Stimulated activated CD8-positive, alpha-beta memory T cell treated with anti-CD3 and anti-CD28 coated beads, Interleukin-4, amount 100 ng/mL, for 48 hours (primary cell): ENCODE measurements at places on chromosomes 7 and 10.

DNA sequence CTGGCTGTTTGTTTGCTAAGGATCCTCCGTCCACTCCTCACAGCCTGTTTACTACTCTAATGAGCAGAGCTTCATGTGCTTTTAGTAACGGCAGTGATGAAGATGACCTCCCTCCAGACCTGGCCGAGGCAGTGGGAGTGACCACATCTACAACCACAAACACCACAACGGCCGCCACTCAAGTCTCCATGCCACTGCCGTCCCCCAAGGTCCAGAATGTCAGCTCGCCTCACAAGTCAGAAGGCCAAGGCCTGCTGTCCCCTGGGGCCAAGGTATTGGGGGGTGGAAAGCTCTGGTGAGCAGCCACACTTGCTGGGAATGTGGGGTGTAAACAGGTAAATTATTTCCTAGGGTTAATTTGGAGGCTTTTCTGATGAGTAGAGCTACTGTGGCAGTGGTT, 926.4 kb downstream of the IPMK start:
- no peak for DNase-seq

GRCh38 chr10:127911218-127911866, 4.4 kb downstream of the PTPRE start:
- no peak for DNase-seq

- DNase-seq = no peak
Measured at GRCh38 chr7:116502201-116503096, 2.9 kb downstream of the CAV2 start.

- DNase-seq = no peak
Measured at GRCh38 chr7:71145906-71146901, 14.3 kb downstream of the GALNT17 start.

GRCh38 chr10:15562578-15562977, 157.1 kb downstream of the ITGA8 start:
- DNase-seq = no peak

DNA sequence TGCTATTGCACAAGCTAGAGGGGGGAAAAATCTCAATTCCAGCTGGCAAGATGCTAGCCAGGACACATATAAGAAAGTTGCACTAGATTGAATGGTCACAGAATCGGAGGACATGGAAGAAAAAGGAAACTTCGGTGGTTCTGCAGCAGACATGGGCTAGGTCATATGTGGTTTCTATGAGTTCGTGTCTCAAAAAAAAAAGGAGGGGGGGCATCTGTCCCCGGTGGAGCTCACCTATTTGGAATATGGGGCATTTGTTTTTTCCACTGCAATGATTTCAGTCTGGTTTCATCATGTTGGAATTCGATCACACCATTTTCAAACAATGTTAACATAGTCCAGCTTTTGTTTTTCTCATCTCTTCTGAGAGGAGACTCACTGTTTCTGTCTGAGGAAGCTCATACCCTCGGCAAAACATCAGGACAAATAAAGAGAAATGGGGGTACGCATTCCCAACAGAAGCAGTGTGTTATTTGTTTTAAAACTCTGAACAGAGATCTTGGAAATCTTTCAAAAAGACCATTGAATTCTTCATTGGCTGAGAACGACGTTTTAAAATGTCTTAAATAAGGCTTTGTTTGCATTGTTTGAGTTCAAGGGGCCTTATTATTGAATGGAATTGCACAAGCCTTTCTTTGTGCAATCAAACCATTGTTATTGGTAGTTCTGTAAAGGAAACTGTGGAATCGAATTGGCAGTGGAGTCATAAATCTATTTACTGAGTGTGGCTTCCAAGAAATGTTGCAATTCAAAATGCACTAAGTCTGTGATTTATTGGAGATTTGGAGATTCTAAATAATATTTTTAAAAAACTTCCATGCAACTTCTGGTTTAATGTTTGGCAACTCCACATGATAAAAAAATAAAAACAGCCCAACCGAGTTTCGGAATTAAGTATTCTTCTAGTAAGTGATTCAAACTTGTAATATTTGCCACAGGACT, 173.2 kb downstream of the RTKN2 start:
- no peak for DNase-seq

DNA sequence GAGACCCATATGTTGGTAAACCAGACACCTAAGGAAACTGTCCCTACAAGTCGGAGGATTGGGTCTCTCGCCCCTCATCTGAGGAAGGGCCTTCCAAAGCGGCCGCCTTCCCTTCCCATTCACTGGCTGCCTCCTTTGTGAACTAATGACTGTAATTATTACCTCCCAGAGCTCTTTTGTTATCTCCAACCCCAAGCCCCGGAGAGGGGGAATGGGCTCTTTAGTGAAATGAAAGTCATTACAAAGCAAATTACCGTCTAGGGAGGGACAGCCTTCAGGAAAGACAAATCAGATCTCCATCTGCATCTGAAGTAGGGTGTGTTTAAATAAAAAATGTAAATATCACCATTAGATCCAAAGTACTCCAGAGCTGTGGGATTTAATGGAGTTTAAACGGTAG, 2.6 kb upstream of the GAD2 start:
- DNase-seq = no peak

- DNase-seq = no peak
Measured at GRCh38 chr10:91520661-91521060, 110.5 kb downstream of the HECTD2 start.

- no peak for DNase-seq
Measured at GRCh38 chr7:3067606-3068380, 24.1 kb upstream of the CARD11 start.

- DNase-seq = peak; percentile 82
Measured at GRCh38 chr7:2530071-2530987, 10.8 kb downstream of the LFNG start.

- no peak for DNase-seq
Measured at GRCh38 chr10:115157357-115157756, 64.2 kb downstream of the ATRNL1 start.

- DNase-seq = peak; percentile 69
Measured at GRCh38 chr7:518630-519483, 789 bp downstream of the PDGFA start.

GRCh38 chr7:95777269-95777668, 4.9 kb downstream of the DYNC1I1 start:
- no peak for DNase-seq

DNA sequence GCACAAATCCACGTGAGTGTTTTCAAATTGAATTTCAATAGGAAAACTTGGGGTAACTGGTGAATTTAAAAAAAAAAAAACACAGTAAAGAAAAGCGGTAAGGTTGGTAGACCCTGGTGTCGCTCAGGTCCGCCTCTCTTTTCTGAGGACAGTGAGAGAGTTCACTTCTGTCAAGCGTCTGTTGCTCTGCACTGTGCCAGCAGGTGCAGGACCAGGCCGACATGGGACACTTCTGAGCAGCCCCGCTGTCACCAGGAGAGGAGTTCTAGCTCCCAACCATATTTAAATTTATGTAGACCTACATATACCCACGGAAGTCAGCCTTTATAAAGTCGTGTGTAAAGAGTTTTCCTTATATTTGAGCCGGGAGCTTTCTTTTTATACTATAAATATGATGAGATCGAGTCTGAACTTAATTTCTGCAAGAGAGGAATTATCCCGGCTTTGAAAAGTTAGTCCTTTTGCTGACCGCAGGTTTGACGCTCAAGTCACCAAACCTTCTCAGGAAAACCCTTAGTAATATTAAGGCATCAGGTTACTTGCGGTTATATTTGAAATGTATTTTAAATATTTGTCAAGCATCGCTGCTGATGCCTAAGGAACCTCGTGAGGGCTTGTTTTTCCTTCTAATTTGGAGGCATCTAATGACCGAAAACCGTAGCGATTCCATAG, 531 bp downstream of the IKZF1 start:
- peak; percentile 72 for DNase-seq

- DNase-seq = no peak
Measured at GRCh38 chr10:45441239-45442190, 67.5 kb downstream of the ALOX5 start.

- DNase-seq = no peak
Measured at GRCh38 chr7:12091231-12091630, 119.9 kb upstream of the TMEM106B start.

DNA sequence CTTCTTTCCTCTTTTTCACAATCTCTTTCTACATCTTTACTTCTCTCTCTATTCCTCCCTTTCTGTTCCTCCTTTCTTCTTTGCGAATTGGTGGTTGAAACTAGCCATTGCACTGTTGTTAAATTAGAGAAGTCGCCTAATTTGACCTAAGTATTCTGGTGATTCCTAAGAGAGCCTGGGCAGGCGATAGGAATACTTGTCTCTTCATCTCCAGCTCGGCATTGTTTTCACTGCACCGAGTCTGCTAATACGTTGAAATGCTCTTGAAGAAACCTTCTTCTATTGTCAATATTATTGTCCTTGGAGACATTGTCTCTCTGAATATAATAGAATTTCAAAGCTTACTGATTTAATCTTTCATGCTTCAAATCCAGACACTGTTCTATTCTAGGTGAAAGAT, 31.7 kb downstream of the KCND2 start:
- DNase-seq = no peak

DNA sequence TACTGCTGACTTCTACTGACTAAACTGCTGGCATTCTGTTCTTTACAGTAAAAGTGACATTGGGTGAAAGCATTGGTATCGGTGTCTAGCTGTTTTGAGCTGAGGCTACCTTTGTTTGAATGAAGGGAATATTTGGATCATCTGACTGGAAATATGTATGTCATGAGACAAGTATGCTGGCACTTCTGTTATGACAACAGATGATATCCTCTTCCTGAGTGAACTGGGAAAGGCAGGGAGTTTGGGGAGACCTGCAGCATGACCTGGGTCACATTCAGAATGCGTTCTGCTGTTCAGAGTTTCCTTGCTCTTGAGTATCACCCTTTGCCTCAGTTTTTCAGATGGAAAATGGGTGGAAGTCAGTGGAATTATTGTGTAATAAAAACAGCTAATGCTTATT, 81.8 kb downstream of the PLCE1 start:
- DNase-seq = no peak

DNA sequence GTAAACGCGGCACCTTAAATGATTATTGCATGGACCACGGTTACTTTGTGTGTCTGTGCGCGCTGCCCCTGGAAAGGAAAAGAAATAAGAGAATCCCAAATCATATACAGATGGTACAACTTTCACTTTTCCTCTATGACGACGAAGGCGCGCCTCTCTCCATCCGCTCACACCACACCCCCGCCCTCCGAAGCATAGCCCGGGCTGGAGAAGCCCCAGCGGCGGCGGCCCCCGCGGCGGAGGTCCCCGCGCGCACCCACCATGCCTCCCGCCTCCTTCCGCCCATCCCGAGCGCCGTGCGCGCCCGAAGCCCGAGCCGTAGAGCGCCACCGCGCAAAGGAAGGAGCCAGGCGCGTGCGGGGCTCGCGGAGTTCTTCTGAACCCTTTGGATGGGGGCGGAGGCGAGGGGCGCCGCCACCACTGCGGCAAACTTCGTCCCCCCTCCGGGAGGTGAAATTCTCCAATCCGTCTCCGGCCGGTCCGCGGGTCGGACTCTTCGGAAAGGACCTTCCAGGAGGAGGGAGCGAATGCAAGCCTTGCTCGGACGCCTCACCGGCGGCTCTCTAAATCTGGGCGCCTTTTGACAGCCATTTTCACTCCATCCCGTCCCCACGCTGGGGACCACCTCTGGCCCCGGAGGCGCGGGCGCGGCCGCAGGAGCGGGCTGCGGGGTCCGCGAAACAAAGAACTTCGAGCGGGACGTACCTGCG, 588 bp downstream of the GLI3 start:
- no peak for DNase-seq

DNA sequence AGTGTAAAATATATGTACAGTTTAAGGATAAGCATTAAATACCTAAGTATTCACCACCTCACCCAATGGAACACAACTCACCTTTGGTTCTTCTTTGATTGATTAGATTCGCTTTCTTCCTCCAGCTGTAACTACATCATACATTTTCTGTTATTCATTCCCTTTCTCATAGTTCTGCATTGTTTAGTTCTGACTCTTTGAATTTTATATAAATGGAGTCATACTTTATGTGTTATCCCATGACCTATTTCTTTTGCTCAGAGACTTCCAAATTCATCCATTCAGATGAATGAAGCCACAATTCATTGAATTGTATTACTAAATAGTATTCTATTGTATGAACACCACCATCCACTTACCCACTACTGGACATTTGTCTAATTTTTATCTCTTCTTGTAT, 12.3 kb downstream of the THNSL1 start:
- DNase-seq = no peak

DNA sequence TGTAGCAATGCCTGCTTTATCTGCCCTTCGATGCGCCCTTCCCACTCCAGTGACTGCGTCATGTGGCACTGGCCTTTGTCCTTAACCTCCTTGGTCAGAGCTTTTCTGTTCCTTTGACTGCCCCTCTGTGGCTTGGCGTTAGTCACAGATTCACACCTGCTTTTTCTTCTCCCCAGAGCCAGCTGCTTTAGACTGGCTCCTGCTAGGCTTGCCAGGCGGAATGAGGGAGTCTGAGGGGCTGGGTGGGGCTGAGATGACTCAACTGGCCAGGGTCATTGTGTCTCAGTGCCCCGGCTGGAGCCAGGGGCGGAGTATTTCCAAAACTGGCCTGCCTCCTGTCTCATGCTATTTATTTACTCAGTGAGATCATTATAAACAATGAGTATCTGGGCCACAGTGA, 194.1 kb downstream of the EMX2 start:
- DNase-seq = no peak

- peak; percentile 94 for DNase-seq
Measured at GRCh38 chr10:28381903-28382347, 79.1 kb upstream of the MPP7 start.

GRCh38 chr10:89217057-89217990, 10.2 kb upstream of the CH25H start:
- DNase-seq = peak; percentile 77

DNA sequence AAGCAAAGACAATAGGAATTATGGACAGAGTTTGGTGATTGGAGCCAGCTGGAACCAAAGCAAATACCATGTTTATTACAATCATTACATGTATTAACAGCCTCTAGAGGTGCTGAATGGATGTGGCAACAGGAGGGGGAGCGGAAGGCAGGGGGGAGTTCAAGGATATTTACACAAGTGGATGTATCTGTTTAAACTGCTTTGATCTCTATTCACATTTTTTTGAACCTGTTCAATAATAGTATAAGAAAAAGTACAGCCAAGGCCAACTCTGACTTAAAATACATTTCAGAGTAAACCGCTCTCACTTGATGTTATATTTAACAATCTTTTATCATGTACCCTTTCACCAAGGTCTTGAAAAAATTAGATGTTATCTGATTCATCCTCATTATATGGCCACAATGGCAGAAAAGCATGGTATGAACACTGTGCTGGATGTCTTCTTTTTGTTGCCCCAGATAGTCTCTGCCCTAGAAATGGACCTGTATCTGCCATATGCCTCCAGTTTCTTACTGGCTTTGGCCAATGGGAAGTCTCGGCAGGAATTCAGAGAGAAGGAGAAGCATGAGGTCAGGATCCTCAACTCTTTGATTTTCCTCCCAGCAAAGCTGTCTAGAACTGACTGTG, 88.2 kb upstream of the FAM133B start:
- no peak for DNase-seq

GRCh38 chr10:114923551-114923950, 14.4 kb upstream of the TRUB1 start:
- DNase-seq = no peak

DNA sequence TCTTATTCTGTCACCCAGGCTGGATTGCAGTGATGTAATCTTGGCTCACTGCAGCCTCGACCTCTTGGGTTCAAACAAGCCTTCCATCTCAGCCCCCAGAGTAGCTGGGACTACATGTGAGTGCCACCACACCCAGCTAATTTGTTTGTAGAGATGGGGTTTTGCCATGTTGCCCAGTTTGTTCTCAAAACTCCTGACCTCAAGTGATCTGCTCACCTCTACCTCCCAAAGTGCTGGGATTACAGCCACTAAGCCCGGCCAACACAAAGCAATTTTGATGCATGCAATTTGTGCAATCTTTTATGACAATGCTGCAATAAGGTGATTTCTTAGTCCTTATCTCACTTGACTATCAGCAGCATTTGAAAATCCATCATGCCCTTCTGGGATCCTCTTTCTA, 333.1 kb downstream of the FRMD4A start:
- no peak for DNase-seq
